ENCODE measurements at places on chromosomes 7 and 10.
A peak's percentile ranks its signal among the peaks of the same experiment; 100 is the strongest.

DNA sequence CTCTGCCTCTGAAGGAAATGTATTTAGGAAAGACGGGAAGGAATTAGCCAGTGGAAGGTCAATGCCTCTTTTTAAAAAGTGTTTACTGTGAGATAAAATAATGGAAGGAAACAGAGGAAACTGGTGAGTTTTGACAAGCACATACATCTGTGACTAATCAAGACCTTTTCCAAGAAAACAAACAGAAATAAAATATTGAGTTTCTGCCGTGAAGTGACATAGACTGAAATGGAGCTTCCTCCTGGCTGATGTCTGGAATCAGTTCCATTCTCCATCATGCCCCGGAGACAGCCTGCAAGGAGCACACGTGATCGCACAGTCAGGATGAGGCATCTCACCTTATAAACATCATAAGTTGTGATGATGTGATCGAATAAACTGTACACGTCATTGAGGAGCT, 30.7 kb downstream of the TECTB start:
- DNase-seq: no peak

- DNase-seq: no peak
These were observed 30.4 kb downstream of the PYROXD2 start for GRCh38 chr10:98384531-98385133.

DNA sequence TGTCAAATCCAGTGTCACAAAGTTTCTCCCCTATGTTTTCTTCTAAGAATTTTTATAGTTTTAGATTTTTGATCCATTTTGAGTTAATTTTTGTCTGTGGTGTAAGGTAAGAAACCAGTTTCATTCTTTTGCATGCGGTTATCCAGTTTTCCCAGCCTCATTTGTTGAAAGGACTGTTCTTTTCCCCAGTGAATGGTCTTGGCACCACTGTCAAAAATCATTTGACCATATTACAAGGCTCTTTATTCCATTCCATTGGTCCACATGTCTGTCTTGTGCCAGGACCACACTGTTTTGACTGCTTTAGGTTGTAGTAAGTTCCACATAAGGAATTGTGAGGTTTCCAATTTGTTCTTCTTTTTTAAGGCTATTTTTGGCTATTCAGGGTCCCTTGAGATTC, 64.0 kb downstream of the INPP5A start:
- no peak for DNase-seq

GRCh38 chr10:27724287-27724686, 21.3 kb downstream of the MKX start:
- DNase-seq: no peak

DNA sequence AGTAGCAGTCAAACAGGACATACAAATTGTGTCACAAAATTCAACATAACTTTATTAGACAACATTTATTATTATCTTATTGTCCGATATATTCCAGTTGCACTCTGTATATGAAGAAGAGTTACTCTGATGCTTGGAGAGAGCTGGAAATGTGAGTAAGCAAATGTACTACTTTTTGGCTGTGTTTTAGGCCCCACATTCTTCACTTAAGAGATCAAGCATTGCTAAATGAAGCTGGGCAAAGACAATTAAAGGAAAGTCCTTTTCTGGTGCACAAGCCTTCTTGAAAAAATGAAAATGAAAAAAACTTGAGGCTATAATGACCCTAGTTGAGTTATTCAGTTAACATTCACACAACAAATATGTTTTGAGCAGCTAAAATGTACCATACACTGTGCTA, 26.1 kb downstream of the MYPN start:
- no peak for DNase-seq

- no peak for DNase-seq
These were observed 56.4 kb downstream of the STEAP1B start for GRCh38 chr7:22443370-22444180.

GRCh38 chr7:105589356-105590077, 8.2 kb upstream of the EFCAB10 start:
- DNase-seq: peak; percentile 76

- DNase-seq: peak; percentile 79
These were observed 15.2 kb upstream of the PPP2R2D start for GRCh38 chr10:131885391-131886165.

DNA sequence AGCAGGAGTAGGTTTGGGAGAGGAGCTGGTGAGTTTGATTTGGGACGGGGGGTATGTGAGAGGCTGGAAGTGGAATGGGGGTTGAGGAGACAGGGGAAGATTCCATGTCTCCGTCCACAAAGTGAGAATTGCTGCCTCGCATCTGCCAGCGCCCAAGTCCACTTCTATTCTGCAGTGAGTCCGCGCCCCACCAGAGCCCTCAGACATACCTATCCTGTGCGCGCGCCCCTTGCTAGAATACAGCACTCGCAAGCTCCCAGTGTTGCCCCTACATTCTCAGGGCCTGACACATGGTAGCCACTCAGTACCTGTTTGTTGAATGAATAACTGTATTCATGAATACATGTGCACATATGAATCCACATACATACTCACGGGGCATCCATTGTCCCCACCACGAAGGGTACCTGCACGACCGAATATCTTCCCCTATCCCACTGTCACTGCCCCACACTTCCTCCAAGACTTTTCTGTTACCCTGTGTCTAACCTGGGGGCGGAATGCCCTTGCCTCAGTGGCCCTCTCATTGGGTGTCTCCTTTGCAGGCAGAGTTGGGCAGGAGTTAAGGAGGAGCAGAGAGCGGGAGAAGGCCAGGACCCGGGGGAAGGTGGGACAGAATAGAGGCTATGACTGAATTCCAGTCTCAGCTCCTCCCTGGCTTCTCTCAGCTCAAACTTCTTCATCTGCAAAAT, 19.9 kb downstream of the POLL start:
- DNase-seq: peak; percentile 8
